ENCODE measurements at places on chromosomes 2 and 18.

DNA sequence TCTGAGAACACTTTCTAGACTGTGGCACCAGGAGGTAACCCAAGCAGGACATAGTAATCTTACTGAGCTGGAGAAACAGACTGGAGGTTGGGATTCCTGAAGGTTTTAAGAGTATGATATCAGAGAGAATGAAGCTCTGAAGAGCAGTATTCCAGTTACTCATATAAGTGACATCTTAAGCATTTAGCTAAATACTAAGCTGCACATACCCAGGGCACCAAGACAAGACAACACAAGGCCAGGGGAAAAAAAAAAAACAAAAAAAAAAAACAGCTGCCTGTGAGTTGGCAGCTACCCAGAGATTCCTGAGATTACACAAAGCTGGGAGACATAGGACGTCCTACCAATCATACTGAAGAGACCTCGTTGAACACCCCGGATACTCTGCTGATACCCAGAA, 175.8 kb downstream of the SRBD1 start:
- DNase-seq: no peak

DNA sequence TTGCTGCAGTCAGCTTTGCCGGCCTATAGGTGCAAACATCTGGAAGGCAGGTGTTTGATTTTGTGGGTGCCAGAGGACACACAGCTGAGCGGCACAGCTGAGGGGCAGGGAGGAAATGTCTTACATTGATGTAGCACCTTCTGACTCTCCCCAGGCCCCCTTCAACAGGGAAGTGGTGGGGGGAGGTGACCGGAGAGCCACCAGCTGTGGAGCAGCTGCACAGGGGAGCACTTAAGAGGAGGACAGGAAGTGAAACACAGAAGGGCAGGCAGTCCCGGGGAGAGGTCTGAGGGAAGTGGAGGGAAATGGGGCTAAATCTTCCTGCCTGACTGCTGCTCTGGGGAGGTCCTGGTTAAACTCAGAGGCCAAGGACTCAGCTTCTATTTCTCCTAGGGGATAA, 409.1 kb downstream of the TNS1 start:
- no peak for DNase-seq

DNA sequence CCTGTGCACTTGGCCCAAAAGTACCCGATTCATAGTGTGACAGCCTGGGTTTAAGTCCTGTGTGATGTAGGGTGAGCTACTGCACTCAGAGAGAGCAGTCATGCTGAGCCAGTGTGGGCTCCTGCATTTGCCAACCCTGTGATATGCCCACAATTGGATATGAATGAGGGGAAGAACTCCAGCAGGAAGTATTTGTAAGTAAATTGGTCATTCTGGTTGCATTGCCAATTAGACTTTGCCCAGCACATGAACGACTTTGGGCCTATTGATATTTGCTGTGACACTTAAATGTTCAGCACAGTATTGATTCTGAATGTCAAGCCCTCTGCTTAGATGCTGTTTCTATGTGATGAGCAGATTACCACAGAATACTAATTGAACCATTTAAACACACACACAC, 570.9 kb downstream of the PIK3C3 start:
- DNase-seq: no peak

DNA sequence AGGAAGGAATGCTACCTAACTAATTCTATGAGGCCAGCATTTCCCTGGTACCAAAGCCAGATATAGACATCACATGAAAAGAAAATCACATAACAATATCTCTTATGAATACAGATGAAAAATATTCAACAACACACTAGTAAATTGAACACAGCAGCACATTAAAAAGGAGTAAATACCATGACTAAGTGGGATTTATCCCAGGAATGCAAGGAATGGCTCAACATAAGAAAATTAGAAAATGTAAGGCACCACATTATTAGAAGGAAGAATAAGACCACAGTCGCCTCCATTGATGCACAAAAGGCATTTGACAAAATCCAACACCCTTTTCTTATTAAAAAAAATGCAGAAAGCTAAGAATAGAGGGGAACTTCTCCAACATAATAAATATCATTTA, 133.9 kb downstream of the TTC32 start:
- no peak for DNase-seq

- DNase-seq: no peak
Measured at GRCh38 chr2:141929331-141930252, 201.2 kb downstream of the LRP1B start.

GRCh38 chr2:31384771-31385276, 29.7 kb downstream of the XDH start:
- DNase-seq: no peak

DNA sequence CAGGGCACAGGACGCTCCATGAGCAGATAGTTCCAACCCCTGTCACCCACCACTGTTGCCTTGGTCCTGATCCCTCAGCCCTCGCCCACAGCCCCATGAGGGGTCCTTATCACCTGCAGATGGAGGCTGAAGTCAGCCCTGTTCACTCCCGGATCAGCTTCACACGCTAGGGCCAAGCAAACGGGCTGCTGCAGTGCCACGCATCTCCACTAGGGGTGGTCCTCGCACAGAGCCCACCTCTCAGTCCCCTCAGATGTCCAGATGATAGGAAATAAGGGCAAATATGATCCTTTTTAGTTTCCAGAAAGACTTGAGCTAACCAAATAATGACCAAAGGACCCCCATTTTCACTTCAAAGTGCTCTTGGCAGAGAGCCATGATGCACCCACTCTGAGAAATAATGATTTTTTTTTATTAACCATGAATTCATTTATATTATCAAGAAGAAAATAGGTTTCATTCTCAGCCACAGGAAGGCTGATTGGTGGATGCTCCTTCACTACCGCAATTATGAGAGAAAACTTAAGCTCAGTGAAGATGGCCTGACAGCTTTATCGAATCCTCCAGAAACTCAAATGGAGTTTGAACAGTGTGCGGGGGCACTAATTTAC, 71.9 kb upstream of the KLHL29 start:
- no peak for DNase-seq

DNA sequence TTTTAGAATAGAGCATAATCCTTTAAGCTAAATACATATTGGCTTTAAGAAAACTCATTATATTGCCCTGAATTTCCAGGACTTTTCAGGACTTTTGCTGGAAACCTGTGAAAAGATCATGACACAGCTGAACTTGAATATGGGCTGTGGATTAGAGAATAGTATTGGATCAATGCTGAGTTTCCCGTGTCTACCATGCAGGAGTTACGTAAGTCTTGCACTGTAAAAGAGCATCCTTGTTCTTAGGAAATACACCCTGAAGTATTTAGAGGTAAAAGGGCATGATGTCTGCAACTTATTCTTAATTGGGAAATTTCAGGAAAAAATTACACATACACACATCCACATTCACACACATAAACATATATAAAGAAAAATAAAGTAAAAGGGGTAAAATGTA, 82.1 kb downstream of the ZFP36L2 start:
- DNase-seq: no peak

- DNase-seq: no peak
Measured at GRCh38 chr2:33223856-33224255, 252.6 kb upstream of the RASGRP3 start.

- DNase-seq: no peak
Measured at GRCh38 chr18:48698707-48699106, 159.9 kb downstream of the CTIF start.

GRCh38 chr2:51420511-51420910, 388.6 kb upstream of the NRXN1 start:
- DNase-seq: no peak

DNA sequence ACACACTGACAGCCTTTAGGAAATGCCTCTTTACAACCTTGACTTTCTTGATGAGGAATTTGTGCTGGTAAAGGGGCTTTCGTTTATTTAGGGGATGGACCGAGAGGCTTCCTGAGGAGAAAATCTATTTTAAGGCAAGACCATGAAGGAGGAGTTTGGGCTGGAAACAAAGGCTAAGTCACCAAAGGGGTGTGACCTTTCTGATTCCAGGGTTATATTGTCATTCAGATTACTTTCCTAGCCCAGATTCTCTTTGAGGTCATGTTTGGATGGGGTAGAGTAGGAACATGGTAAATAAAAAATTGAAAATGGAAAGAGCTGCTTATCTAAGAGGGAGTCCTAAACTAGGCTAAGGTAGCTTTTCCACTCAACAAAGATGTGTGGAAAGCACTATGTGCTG, 77.1 kb upstream of the UGP2 start:
- no peak for DNase-seq

GRCh38 chr2:205570648-205571047, 111.7 kb upstream of the NRP2 start:
- no peak for DNase-seq

GRCh38 chr2:218028189-218028495, 25.3 kb upstream of the TNS1 start:
- DNase-seq: no peak

DNA sequence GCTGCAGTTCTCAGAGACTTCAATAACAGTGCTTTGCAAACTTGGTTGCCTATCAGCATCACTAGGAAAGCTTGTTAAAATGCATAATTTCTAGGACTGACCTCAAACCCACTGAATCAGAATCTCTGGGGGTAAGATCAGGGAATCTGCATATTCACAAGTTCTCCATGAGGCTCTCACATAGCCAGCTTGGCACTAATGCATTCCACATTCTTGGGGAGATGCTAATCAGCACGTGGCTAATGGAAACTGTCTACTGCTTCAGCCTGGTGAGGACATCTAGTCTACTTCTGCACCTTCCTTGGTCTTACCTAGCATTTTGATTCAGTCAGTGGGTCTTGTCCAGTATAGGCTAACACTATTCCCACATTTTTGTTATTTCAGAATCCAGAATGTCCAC, 56.3 kb downstream of the RBKS start:
- DNase-seq: no peak

GRCh38 chr2:233301811-233302210, 5.8 kb upstream of the SAG start:
- DNase-seq: no peak

DNA sequence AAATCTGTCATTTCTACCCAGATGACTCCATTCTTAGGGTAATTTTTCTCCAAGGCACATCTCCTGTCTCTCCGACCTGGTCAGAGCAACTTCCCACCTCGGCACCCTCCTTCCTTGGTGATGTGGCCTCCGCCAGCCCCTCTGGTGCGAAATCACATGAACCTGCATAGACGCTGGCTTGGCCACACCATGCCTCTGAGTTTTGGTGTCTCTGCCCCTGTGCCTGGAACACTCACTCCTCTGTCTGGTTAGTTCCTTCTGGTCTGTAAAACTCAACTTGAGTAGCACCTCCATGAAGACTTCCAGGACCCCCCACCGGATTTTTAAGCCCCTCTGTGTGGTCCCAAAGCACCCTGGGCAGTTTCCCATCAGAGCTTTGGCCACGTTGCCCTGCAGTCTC, 83.2 kb upstream of the OTOS start:
- no peak for DNase-seq

DNA sequence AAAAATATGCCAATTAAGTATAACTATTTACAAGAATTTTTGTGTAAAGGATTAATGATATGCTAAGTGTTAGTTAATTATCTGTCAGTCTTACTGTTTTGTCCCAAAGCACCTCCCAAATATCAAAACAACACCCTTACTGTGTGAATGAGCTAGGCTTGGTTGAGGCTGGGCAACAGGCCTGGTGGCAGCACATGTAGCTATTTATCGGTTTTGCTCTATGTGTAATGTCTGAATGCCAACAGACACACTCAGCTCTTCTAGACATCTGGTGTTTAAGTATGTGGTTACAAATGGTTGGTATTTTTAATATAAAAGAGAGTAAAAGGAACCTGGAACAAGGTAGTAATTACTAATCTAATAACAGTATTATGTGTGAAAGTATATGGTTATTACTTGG, 175.3 kb downstream of the RAB3GAP1 start:
- DNase-seq: no peak

- DNase-seq: no peak
Measured at GRCh38 chr2:196449083-196449482, 190.4 kb upstream of the CCDC150 start.

DNA sequence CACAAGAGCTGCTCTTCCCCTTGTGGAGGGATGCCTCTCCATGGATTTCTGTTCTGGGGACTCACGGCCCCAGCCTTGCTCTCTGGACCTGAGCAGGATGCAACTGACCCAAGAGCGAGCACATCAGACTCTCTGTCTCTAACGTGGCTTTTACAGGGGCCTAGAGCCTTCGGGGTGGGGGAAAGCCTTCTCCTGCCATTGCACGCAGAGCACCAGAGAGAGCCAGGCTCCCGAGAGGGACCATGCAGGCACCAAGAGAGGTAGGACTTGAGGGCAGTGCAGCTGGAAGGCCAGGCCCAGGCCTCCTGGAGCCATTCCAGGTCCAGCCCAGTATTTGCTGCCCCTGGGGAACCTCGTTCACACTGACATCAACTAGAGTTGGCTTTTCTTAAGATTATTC, 475.6 kb upstream of the MYT1L start:
- DNase-seq: no peak

DNA sequence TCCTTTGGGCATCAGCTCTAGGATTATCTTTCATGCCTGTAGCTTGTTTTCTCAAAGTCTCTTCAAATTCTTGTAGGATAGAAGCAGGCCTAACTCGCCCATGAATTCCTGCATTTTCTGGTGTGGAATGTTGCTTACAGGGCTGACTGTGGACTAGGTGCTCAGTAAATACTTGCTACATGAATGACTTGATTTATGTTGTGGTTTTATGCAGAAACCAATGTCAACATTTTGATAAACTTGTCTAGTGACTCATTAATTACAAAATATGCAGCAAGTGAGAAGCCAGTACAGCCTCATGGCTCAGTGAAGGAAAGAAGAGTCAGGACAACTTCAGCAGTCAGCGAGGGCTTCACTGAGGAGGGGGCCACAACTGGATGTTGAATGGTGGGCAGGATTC, 110.6 kb upstream of the SIX2 start:
- no peak for DNase-seq

GRCh38 chr2:232667989-232668583, 29.0 kb upstream of the GIGYF2 start:
- no peak for DNase-seq
